ENCODE measurements at places on chromosomes 1 and 21.

DNA sequence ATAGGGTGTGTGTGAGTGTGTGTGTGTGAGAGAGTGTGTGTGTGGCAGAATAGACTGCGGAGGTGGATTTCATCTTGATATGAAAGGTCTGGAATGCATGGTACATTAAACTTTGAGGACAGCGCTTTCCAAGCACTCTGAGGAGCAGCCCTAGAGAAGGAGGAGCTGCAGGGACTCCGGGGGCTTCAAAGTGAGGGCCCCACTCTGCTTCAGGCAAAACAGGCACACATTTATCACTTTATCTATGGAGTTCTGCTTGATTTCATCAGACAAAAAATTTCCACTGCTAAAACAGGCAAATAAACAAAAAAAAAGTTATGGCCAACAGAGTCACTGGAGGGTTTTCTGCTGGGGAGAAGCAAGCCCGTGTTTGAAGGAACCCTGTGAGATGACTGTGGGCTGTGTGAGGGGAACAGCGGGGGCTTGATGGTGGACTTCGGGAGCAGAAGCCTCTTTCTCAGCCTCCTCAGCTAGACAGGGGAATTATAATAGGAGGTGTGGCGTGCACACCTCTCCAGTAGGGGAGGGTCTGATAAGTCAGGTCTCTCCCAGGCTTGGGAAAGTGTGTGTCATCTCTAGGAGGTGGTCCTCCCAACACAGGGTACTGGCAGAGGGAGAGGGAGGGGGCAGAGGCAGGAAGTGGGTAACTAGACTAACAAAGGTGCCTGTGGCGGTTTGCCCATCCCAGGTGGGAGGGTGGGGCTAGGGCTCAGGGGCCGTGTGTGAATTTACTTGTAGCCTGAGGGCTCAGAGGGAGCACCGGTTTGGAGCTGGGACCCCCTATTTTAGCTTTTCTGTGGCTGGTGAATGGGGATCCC, 18.3 kb upstream of the HDAC1 start:
- no peak for DNase-seq

- DNase-seq: no peak
Observed at GRCh38 chr1:27574001-27574781, 29.8 kb downstream of the AHDC1 start.

GRCh38 chr1:155860970-155861510, 1.7 kb downstream of the SYT11 start:
- DNase-seq: peak; percentile 59

- DNase-seq: no peak
Observed at GRCh38 chr21:45362748-45363145, 42.2 kb upstream of the COL18A1 start.

GRCh38 chr1:109089242-109090015, 1.1 kb upstream of the TMEM167B start:
- DNase-seq: peak; percentile 53

DNA sequence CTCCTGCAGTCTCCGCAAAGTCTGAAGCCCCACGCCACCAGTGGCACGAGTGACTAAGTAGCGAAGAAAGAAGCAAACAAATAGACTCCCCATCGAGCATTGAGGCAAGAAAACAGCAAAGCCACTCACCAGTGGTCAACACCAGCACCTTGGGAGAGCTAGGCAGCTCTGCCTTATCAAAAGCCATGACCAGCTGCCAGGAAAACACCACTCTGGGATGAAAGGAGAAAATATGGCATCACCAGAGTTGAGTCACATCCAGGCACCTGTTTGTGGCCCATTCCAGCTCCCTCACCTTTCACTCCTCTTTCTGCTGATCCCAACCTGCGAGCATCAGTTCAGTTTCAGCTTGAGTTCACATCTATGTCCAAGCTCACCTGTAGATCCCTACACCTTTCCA, 17.2 kb downstream of the PDZK1 start:
- DNase-seq: no peak

DNA sequence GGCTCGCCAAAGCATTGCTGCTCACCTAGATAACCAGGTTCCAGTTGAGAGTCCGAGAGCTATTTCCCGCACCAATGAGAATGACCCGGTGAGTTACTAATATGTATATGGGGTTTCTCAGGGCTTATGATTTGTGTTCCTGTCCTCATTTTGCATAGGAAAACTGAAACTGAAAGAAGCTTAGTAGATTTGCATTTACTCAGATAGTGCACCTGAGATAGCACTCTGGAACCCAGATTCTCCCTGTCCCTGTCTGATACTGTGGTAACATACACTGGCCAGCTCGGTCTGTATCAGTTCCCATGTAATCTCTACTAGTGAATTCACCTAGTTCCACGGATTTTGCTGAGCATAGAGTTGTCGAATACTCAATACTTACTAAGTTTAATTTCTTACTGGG, 28.1 kb downstream of the DAP3 start:
- DNase-seq: no peak

DNA sequence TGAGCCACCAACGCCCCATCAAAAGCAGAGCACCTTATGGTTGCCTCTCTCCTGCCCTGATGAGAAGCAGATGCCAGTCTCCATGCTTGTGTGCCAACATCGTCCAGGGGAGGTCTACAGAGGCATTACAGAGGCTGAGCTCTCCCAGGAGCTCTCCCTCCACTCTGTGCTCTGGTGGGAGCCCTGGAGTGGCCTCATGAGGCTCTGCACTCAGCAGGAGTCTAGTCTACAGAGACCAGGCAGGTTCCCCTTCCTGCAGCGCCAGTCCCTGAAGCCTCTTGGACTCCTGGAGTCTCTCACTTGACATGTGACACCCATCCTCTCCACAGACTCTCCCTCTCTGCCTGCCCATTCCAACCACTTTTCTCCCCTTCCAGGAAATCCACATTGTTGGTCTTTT, 3.4 kb downstream of the DCST1 start:
- DNase-seq: no peak

DNA sequence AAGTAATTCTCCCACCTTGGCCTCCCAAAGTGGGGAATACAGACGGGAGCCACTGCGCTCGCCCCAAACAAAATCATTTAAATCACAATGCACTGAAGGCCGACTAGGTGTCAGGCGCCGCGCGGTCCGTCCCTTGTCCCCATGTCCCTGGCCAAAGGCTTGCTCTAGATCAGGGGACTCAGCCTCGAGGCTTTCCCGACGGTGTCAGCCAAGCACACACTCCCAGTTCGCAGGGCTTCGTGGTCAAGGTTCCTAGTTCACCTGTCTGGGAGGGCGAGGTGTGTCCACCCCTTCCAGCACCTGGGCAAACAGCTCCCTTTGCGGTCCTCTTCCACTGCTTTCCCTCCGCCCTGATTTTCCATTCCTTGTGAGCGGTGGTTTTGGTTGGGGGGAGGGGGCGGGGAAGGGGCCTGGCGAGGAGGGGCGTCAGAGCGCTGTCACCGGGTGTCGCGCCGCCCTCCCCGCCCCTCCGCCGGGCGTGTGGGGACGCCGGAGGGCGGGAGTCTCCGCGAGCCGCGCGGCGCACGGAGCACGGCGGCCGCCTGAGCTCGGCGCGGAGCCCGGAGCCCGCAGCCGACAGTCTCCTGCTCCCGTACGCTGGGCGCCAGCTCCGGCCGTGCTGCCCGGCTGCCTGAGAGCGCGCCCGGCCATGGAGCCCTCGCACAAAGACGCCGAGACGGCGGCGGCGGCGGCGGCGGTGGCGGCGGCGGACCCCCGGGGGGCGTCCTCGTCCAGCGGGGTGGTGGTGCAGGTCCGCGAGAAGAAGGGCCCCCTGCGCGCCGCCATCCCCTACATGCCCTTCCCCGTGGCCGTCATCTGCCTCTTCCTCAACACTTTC, at the start of gene STUM:
STUM (plus strand) TSS at position 509 of the 838 bp plus-strand sequence; CDS start at position 650, 141 bp downstream.
- DNase-seq: peak; percentile 27

Measured in NCI-H2171 treated with DMSO at 0.1 percent for 48 hours (cell line).